Activated CD4-positive, alpha-beta memory T cell treated with anti-CD3 and anti-CD28 coated beads, Interleukin-2, amount 10 ng/mL, durations not matched to agents 7 days and 5 days (primary cell): ENCODE measurements at places on chromosomes 2 and 18. TPM values are rescaled to one million over a fixed set of nuclear protein-coding genes. Genes with fewer than 3 reads are reported as not detected.

The ANO7 gene
- 0.91 TPM for total RNA-seq

The MYOM1 gene
- 2.4 TPM for total RNA-seq

The THUMPD2 gene
- total RNA-seq, result 12.9 TPM

The ROCK1 gene
- 71.5 TPM for total RNA-seq

The RAPGEF4 gene
- 0.40 TPM for total RNA-seq
